A549 treated with ZK216348 at 1 μM for 4 hours (cell line): ENCODE measurements at places on chromosomes 16 and 17. TPM values are rescaled to one million over a fixed set of nuclear protein-coding genes. Genes with fewer than 3 reads are reported as not detected.

G6PC1 gene
- total RNA-seq = not detected in 5 replicates

SLC52A1 gene
- 0.33 to 1.1 TPM (median 0.75 TPM) in 5 replicates for total RNA-seq

TPSG1 gene
- total RNA-seq = not detected in 5 replicates

FZD2 gene
- 20.7 to 44.3 TPM (median 41.9 TPM) in 5 replicates for total RNA-seq

CES4A gene
- total RNA-seq = 1.4 to 3.0 TPM (median 2.4 TPM) in 5 replicates

SLC12A3 gene
- total RNA-seq = not detected in 5 replicates

ITGAD gene
- 0.04 TPM in 1 of 5 replicates, not detected in the others for total RNA-seq

GIT1 gene
- 57.3 to 90.4 TPM (median 79.2 TPM) in 5 replicates for total RNA-seq

CCDC200 gene
- total RNA-seq = not detected in 5 replicates

BICDL2 gene
- not detected in 5 replicates for total RNA-seq

SPECC1 gene
- total RNA-seq = 44.6 to 54.1 TPM (median 47.5 TPM) in 5 replicates

ORAI3 gene
- total RNA-seq = 8.1 to 18.1 TPM (median 12.5 TPM) in 5 replicates

VWA3A gene
- 0.06 TPM in 2 of 5 replicates, not detected in the others for total RNA-seq

OR3A2 gene
- total RNA-seq = not detected in 5 replicates

MAF gene
- 0.25 to 0.55 TPM (median 0.39 TPM) in 5 replicates for total RNA-seq

MAPT gene
- total RNA-seq = 1.0 to 2.5 TPM (median 1.7 TPM) in 5 replicates

SPAG5 gene
- 76.7 to 85.2 TPM (median 79.1 TPM) in 5 replicates for total RNA-seq

COASY gene
- total RNA-seq = 86.3 to 131 TPM (median 126 TPM) in 5 replicates

TMEM219 gene
- total RNA-seq = 72.2 to 98.5 TPM (median 97.9 TPM) in 5 replicates

RNF112 gene
- total RNA-seq = 0.32 to 0.98 TPM (median 0.51 TPM) in 5 replicates

CCT6B gene
- 0.91 to 1.5 TPM (median 1.3 TPM) in 5 replicates for total RNA-seq

SPATA22 gene
- total RNA-seq = not detected in 5 replicates

CLEC3A gene
- not detected in 5 replicates for total RNA-seq
